Right lobe of liver (tissue), 6 donors: ENCODE measurements at places on chromosomes 16 and 17. TPM values are rescaled to one million over a fixed set of nuclear protein-coding genes. Genes with fewer than 3 reads are reported as not detected.

DNA sequence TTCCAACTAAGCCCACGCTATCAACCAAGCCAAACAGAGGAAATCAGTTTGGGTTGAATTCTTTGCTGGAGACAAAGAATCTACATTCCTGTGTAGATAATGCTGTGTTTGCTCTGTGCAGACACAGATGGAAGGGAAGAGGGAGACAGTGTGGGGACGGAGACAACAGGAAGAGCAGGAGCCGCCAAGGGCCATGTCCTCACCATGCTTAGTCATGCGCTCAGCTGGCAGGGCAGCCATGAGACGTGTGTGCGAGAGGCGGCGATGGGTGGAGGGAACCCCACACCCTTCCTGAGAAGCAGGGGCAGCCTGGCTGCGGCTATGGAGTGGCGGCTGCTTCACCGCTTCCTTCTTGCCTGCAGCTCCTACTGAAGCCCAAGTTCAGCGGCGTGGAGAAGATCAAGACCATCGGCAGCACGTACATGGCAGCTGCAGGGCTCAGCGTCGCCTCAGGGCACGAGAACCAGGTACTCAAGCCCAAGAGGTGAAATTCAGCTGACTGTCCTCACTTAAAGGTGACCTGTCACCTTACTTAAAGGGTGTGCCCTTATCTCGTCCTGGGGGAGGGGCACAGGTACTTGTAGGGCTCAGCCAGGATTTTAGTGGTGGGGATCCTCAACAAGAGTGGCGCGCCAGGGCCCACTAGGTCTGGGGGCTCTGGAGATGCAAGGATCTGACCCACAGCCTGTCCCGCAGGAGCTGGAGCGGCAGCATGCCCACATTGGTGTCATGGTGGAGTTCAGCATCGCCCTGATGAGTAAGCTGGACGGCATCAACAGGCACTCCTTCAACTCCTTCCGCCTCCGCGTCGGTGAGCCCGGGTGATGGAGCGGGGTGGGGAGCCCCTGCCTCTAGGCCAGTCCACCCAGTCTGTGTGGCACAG is 47.5 kb downstream of the ADCY7 start:
- H3K27me3 ChIP-seq = no peaks in the 10 kb centered on the region
- H3K27ac ChIP-seq = peak overlapping the region; percentile 10
- H3K4me1 ChIP-seq = no peaks in the 10 kb centered on the region

DNA sequence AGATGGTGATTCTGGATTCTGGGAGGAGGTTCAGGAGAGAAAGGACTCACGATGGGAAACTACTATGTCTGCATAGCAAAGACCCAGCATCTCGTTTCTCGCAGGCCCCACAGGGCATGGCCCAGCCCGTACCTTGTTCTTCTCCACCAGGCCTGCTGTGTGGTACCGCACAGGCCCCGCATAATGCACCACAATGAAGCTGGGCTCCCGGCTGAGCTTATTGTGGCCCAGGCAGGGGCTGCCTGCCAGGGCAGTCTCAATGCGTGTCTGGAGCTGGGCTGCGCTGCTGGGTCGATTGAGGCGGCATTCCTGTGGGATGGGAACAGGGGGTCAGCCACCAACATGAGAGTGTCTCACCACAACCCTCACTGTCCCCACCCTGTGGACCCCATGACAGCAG is 20.4 kb downstream of the ZNHIT3 start:
- H3K4me1 ChIP-seq = no peaks in the 10 kb centered on the region
- H3K36me3 ChIP-seq = peaks cover 7% of the 10 kb centered on the region
- no peak overlapping the region for H3K4me3 ChIP-seq
- H3K27me3 ChIP-seq = no peaks in the 10 kb centered on the region
- no peak overlapping the region for H3K27ac ChIP-seq

DNA sequence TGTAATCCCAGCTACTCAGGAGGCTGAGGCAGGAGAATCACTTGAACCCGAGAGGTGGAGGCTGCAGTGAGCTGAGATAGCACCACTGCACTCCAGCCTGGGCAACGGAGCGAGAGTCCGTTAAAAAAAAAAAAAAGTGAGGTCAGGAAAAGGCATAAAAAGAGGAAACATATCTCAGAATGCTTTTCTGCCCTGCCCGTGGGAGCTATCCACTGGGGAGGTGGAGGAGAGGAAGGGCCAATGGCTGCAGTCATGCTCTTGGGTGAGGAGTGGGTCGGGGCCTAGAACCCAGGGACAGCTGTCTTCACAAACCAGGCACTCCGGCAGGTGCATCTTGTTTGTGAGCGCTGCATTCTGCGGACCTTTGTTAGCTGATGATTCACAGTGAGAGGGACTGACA is 60.0 kb upstream of the CDC42EP4 start:
- DNase-seq = no peak
- no peak overlapping the region for H3K27ac ChIP-seq
- H3K4me3 ChIP-seq = no peak overlapping the region
- no peaks in the 10 kb centered on the region for H3K27me3 ChIP-seq

- no peaks in the 10 kb centered on the region for H3K27me3 ChIP-seq
- no peak overlapping the region for H3K4me3 ChIP-seq
- DNase-seq = peak; percentile 52
Measured at GRCh38 chr17:82931699-82932517, 92.1 kb upstream of the ZNF750 start.

DNA sequence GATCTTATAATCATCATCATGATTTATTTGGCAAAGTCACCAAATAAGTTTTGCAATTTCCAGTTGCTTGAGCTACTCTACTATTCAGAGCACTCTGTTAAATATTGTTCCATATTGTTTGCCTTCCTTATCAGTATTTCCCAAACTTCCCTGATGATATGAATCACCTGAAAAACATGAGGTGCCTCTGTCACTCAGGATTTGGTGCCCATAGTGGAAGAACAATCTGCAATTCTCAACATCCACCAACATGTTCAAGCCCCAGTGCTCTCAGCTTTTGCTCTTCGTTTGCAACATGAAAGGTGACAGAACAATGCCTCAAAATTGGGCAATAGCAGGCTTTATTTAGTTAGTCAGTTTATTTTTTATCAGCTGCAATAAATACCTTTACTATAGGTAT is 28.6 kb upstream of the WSB1 start:
- H3K4me1 ChIP-seq = no peaks in the 10 kb centered on the region
- DNase-seq = no peak
- no peaks in the 10 kb centered on the region for H3K36me3 ChIP-seq
- H3K27ac ChIP-seq = no peak overlapping the region
- no peaks in the 10 kb centered on the region for H3K27me3 ChIP-seq
- H3K4me3 ChIP-seq = no peak overlapping the region

DNA sequence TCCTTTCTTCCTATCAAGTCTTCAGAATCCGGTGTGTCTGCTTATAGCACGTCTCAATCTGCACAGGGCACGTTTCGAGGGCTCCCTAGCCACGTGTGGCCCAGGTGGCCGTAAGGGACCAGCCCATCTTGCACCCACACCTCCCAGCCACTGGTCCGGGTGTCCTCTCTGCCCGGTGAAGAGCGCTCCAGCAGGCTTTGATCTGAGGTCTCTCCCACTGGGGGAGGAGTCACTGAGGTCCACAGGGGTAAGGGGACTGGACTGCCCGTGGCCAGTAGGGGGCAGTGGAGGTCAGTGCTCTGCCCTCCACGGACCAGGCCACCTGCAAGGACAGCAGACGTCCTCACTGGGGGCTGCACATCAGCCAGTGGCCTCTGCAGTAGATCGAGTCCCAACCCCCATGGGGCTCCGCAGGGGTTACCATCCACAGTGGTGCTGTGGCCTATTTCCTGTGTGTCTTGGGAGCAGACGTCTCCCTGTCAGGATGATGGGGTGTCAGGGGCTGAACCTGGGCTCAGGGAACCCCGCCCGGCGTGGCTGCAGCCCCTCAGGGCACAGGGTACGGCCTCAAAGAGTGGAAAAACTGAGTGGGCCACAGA is 204.1 kb upstream of the CIBAR2 start:
- H3K27me3 ChIP-seq = no peaks in the 10 kb centered on the region
- DNase-seq = peak; percentile 83
- H3K27ac ChIP-seq = no peak overlapping the region
- H3K4me1 ChIP-seq = no peaks in the 10 kb centered on the region
- no peak overlapping the region for H3K4me3 ChIP-seq
- no peaks in the 10 kb centered on the region for H3K36me3 ChIP-seq

DNA sequence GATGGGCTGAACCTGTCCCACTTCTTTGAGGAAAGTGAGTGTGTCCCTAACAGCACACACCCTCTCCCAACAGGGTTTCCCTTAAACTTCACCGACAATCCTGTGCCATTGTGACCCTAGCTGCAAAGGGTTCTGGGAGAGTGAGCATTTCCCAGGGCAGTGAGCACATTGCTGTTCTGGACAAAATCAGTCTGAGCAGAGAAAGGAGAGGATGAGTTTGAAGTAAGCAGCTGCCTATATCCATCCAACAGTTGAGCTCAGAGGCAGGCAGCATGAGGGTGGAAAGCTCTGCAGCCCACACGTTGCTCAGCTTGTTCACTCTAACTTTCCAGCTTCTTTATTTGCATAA is 296.5 kb upstream of the MAF start:
- H3K27ac ChIP-seq = peak overlapping the region; percentile 86
- peaks cover 35% of the 10 kb centered on the region for H3K4me1 ChIP-seq
- H3K4me3 ChIP-seq = no peak overlapping the region
- DNase-seq = no peak
- no peaks in the 10 kb centered on the region for H3K27me3 ChIP-seq

DNA sequence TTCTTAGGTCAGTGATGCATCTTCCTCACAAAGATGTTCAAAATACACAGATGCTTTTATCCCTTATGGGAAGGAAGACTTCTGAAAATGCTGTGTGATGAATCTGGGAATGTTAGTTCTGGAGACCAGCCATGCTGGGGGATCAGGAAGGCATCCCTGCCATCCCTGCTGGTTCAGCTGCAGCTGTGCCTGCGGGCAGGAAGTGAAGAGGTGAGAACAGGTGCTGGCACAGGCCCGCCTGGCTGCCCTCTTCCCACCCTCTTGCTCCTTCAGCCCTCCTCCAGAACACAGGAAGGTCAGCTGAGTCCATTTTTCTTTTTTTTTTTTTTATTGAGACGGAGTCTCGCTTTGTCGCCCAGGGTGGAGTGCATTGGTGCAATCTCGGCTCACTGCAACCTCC is 15.2 kb downstream of the RAB11FIP3 start:
- H3K4me3 ChIP-seq = no peak overlapping the region
- DNase-seq = no peak

DNA sequence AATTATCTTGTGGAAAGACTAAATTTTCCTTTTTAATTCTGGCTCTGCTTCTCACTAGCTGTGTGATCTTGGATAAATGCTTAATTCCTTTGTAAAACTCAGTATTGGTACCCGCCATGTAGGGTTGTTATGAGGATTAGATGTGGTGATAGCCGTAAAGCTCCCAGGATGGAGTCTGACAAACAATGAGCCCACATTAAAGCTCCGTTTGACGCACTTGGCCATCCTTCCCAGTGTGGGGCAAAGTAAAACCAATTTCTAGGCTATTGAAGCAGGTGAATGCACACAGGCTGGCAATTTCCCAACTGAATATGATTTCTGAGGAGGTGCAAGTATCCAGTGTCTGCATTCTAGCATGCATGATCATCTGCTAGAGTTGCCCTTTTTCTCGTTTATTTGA is 123.6 kb downstream of the MRTFB start:
- no peak overlapping the region for H3K4me3 ChIP-seq
- no peaks in the 10 kb centered on the region for H3K27me3 ChIP-seq
- no peak for DNase-seq

DNA sequence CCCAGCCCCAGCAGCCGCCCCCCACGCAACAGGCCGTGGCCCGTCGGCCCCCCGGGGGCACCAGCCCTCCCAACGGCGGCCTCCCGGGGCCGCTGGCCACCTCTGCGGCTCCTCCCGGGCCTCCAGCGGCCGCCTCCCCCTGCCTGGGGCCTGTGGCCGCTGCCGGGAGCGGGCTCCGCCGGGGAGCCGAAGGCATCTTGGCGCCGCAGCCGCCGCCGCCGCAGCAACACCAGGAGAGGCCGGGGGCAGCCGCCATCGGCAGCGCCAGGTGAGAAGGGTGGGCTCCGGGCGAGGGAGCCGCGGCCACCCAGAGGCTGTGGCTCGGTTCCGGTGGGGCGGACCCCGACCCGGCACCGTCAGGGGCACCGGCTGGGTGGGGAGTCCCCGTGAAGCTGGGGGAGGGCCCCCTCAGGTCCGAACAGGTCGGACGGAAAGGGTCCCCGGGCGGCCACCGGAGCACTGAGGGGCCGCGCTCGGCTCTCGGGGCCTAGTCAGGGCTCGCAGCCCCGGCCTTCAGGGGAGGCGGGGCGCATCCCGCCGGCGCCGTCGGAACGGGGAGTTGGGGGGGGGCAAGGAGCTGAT is 583 bp downstream of the ATXN2L start:
- H3K36me3 ChIP-seq = peaks cover 29% of the 10 kb centered on the region
- H3K27me3 ChIP-seq = no peaks in the 10 kb centered on the region
- DNase-seq = no peak
- H3K4me1 ChIP-seq = no peaks in the 10 kb centered on the region

DNA sequence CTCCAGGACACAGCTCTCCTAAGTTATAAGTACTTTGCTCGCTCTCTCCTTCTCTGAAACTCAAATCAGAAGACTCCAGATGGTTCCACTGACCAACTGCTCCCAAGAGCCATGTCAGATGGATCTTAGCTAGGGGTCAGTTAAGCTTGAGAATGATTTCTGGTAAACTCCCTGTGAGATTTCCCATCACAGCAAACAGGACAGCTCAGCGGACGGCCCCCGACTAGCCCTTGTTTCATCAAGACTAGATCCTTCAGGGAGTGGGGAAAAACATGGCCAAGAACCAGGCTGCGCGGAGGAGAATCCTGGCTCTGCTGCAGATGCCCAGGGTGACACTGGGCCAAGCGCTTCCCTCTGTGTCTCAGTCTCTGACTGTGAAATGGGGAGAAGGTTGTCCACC is 159.8 kb downstream of the C16orf78 start:
- H3K27me3 ChIP-seq = no peaks in the 10 kb centered on the region
- no peaks in the 10 kb centered on the region for H3K4me1 ChIP-seq
- no peak for DNase-seq
- no peak overlapping the region for H3K4me3 ChIP-seq
- H3K27ac ChIP-seq = no peak overlapping the region
- H3K36me3 ChIP-seq = no peaks in the 10 kb centered on the region

SLC39A11 gene
- 29.1 TPM for total RNA-seq

TP53TG3C gene
- total RNA-seq = not detected

ZNF469 gene
- total RNA-seq = 0.22 TPM

NATD1 gene
- total RNA-seq = 4.8 TPM

ESRP2 gene
- 44.8 TPM for total RNA-seq

SNF8 gene
- 42.9 TPM for total RNA-seq

ULK2 gene
- 5.0 TPM for total RNA-seq

CCDC154 gene
- total RNA-seq = 1.7 TPM

KRTAP4-2 gene
- not detected for total RNA-seq

PIK3R6 gene
- total RNA-seq = 0.25 TPM

CTRB2 gene
- total RNA-seq = not detected

CD300LB gene
- total RNA-seq = 0.33 TPM
